ENCODE measurements at places on chromosomes 7 and 10. TPM values are rescaled to one million over a fixed set of nuclear protein-coding genes. Genes with fewer than 3 reads are reported as not detected.
A peak's percentile ranks its signal among the peaks of the same experiment; 100 is the strongest.

DNA sequence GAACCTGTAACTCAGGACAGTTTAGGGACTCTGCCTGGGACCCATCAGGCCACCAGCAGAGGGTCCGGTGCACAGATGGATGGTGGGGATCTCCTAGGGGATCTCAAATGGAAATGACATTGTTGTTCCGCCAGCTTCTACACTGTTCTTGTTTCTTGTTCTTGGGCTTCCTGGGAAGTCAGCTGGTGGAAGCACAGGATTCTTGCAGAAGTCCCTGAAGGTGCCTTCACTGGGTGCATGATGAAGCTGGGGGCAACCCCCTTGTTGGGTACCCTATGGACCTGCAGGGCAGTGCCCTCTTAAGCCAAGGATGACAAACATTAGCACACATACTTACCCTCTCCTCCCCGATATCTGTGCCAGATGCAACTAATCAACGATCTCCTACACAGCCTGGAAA lies 18.6 kb downstream of the SFTPD start:
- DNase-seq = no peak

DNA sequence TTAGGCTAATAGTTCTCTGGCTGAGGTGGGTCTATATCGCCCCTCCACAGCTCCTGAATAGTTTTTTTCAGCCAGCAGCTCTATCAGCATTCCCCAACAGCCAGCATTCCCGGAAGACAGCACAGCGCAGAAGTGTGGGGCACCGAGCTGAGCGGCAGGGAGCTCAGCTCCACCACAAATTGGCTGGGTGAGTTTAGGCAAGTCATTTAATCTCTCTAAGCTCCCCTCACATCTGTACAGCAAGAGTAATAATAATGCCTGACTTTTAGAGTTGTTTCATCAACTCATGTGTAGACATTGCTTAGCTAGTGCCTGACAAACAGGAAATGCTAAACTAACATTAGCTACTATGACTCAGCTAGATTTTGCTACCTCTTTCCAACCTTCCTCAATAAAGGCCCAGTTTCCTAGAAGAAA lies 247.9 kb upstream of the PTN start:
- no peak for DNase-seq

DNA sequence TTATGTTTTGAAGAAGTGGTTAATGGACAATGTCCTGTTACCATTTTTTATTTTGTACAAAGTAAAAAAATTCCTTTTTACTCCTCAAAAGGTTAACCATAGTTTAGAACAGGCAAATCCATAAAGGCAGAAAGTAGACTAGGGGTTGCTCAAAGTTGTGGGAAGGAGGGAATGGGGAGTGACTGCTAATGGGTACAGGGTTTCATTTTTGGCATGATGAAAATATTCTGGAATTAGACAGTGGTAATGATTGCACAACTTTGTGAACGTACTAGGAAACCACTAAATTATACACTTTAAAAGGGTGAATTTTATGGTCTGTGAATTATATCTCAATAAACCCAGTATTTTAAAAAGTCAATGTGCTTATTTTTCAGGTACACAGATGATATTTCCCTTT lies 35.4 kb upstream of the CDK14 start:
- no peak for DNase-seq

GRCh38 chr10:104256335-104256961 lies 1.8 kb downstream of the GSTO1 start:
- no peak for DNase-seq

GRCh38 chr10:88670497-88670896 lies 6.3 kb downstream of the LIPF start:
- DNase-seq = no peak

DNA sequence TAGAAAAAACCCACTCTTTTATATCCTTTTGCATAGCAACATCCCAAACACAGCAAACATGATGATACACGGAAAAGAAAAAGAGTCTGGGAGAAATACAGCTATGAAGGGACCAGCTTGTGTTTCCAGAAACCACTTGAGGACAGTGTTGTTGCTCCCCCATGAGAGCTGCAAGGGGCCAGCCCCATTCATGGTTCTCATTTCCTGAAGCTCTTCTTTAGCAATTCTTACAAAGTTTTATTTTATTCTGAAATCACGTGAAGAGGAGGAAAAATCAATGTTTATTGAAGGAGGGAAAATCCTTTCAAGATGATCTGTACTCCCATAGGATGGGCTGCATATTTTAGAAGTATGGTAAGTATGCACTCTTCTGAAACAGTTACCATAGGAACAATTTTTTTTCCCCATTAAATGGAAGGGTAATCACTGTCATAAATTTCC lies 17.5 kb upstream of the PRTFDC1 start:
- DNase-seq = no peak

DNA sequence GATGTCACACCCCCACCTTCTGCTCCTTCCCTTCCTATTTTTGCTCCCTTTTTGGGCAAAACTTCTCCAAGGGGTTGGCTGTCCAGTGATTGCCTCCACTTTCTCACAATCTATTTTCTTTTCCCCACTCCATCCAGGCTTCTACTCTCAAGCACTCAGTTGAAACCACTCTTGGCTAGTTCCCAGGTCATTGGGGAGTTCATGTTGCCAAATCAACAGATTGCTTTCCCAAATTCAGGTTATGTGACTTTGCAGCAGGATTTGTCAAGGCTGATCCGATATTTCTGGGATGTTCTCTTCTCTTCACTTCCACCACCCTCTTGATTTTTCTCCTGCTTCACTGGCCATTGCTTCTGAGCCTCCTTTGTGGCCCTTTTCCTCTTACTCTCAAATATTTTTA lies 258.7 kb upstream of the SLC26A5 start:
- DNase-seq = no peak

GRCh38 chr10:133403359-133403758 lies 9.4 kb downstream of the MTG1 start:
- no peak for DNase-seq

- DNase-seq = no peak
Measured at GRCh38 chr7:11155883-11156282, 182.2 kb downstream of the PHF14 start.

DNA sequence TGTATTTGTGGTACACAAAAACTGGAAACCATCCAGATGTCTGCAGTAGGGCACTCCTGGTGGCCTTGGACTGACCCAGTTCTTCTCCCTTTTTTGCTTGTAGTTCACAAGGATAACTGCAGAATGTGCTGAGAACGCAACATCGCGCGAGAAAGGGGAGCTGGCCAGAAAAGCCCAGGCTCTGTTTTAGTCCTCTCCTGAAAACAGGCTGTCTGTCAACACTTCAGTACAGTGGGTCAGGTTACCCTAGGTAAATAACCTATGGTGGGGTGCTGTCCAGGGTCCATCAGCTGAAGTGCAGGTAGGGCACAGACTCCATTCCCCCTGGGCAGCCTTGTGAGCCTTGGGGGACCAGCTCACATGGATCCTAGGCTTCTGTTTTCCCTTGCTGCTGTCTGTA lies 495.8 kb downstream of the MDFIC start:
- DNase-seq = no peak

DNA sequence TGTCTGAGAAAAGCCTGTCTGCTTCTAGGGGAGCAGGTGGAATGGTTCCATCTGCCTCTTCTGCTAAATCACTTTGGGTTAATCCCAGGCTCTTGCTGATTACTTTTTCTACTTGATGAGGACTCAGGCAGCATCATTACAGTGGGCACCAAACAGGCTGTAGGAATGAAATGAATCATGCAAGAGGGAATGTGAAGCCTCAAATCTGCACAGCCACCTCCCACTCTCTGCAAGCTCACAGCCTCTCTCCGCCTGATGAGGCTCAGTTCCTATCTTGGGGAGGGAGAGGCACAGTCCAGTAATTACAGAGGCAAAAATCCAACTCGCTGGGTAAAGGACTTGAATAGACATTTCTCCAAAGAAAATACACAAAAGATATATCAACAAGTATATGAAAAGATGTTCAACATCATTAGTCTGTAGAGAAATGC lies 34.0 kb downstream of the HSPA12A start:
- no peak for DNase-seq

GRCh38 chr7:56125831-56126230 lies 9.6 kb upstream of the NUPR2 start:
- DNase-seq = no peak

DNA sequence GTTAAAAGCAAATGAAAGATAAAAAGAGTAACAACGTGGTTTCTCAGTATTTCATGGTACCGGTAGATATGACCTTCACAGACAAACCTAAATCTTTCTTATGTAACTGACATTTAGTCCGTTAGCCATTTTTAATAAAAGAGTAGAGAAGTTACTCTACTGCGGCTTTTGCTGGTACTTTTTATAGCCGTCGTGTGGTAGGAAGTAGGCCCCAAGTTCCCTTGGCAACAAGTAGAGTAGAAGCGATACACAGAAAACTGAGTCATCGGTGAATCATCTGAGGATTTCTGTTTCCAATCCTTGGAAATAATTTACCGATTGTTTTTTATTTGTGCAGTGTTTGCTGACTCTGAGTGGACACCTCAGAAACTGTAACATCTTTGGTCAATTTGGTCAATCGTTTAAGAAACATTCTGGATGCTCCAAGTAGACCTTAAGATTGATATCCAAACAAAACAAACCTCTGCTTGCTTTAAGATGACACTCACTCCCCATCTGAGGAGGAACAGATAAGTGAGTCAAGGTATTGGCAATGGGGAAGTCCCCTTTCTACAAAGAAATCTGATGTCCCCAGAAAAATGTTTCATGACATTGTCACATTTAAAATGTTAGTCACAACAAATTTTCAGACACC lies 63.9 kb upstream of the AHR start:
- no peak for DNase-seq

- DNase-seq = no peak
Measured at GRCh38 chr7:67671006-67671548, 674.4 kb downstream of the TYW1 start.

DNA sequence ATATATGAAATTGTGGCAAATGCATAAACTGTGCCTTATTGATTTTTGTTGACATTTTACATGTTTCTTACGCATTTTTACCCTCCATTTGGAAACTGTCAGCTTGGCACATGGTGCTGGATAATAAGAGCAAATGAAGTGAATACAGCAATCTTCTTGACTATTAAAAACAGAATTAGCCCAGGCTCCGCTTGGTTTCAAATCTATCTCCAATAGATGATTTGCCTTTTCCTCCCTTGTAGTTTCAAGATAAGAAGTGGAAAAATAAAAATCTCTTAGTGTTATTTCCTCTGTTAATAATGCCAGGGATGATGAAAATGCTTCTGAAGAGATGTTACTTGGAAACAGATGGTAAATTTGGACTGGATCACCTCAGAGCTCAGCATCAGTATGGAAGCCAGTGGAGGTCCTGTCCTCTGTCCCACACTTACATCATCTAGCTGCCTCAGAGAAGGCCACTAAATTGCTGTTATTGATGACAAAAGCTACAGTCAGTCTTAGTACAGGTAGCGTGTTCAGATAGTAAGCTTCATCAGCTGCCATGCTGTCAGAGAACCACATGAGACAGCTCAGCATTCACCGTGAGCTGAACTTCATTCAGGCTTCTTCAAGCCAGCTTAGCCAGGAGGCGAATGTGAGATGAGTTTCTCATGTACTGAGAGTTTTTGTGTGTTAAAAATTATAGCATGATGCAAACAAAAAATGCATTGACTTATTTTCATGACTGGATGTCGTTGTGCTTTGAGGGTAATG lies 246.8 kb downstream of the CELF2 start:
- no peak for DNase-seq

- no peak for DNase-seq
Measured at GRCh38 chr7:27262121-27262520, 19.5 kb downstream of the EVX1 start.

GRCh38 chr10:121608469-121609190 lies 10.4 kb upstream of the FGFR2 start:
- peak; percentile 56 for DNase-seq

GRCh38 chr10:44322137-44322536 lies 62.8 kb downstream of the CXCL12 start:
- no peak for DNase-seq

GRCh38 chr10:47082055-47082784 lies 171.0 kb downstream of the PTPN20 start:
- DNase-seq = no peak

- no peak for DNase-seq
Measured at GRCh38 chr10:104505521-104506042, 135.5 kb upstream of the SORCS3 start.

GRCh38 chr10:12563489-12563888 lies 214.1 kb downstream of the CAMK1D start:
- DNase-seq = no peak

DNA sequence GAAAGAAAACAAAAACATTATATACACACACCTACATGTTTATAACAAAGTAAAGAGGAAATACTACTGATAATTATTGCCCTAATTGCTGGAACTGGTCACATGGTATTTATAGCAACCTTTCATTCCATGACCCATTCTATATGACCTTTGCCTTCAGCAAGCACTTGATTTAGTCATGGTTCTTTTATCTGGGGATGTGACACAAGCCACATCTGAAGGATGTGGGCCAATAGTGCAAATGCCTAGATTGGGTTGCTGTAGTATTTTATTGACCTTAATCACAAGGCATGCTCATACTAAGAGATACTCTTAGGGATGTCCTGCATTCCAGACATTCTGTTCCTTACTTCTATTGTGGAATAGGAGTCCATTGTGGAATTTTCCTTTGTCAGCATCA lies 723.5 kb upstream of the POM121L12 start:
- DNase-seq = no peak

DNA sequence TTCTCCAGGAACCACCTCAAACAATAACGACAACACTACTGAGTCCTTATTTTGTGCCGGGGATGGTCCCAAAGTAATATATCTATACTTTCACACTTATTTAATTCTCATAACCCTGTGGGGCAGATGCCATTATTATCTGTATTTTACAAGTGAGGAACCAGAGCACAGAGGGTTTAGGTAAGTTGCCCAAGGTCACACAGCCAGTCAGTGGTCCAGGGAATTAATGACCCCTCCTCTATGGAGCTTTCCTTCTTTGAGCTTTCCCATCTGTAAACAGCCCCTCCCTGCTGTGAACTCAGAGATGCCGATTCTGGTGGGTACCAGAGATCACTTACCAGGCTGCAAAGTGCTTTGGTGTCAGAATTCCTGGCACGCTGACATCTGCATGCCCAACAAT lies 105.7 kb downstream of the C10orf105 start:
- DNase-seq = no peak

GRCh38 chr10:123795846-123796590 lies 95.6 kb downstream of the CPXM2 start:
- no peak for DNase-seq

The PNLIPRP3 gene
- total RNA-seq = 0.14 TPM

The PTPRZ1 gene
- 1.1 TPM for total RNA-seq

The OR6B1 gene
- total RNA-seq = not detected

The MAD1L1 gene
- total RNA-seq = 28.2 TPM

The GLRX3 gene
- 54.6 TPM for total RNA-seq

The TYW1B gene
- total RNA-seq = 2.2 TPM

The MEOX2 gene
- total RNA-seq = 0.37 TPM
